ENCODE measurements at places on chromosomes 3 and 15.

DNA sequence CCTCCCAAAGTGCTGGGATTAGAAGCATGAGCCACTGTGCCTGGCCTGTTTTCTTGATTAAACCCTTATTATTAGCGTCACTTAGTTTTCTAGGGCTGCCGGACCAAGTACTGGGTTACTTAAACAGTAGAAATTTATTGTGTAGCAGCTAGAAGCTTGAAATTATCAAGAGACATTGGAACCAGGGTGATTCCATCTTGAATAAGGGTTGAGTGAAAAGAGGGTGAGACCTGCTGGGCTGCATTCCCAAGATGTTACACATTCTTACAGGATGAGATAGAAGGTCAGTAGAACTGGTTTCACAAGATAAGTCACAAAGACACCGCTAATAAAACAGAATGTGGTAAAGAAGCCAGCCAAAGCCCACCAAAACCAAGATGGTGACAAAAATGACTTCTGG lies 18.6 kb upstream of the FSTL1 start:
- DNase-seq, result no peak

GRCh38 chr3:56855856-56856512 lies 54.2 kb upstream of the ARHGEF3 start:
- DNase-seq, result no peak

- DNase-seq, result no peak
Observed at GRCh38 chr15:51770902-51771301, 19.5 kb downstream of the TMOD2 start.

GRCh38 chr15:80620931-80621330 lies 74.2 kb upstream of the ABHD17C start:
- no peak for DNase-seq

DNA sequence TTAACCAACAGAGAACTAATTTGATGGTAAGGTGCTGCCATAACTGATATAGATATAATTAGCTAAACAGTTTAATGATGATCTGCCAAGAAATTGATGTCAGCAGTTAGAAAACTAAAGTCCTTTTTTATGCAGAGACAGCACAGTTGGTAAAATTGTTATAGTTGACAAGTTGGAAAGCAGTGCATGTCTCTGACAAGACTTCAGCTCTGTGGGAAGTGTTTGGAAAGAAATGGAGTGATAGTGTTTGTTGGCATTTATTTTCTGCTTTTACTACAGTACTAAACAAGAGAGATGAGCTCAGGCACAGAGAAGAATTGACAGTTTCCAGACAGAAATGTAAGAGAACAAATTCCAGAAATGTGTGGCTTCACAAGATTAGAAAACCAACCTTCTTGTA lies 523.5 kb upstream of the BCHE start:
- DNase-seq, result no peak

- DNase-seq, result no peak
Observed at GRCh38 chr15:60255390-60255789, 142.4 kb downstream of the ANXA2 start.

GRCh38 chr3:141055536-141056445 lies 4.6 kb downstream of the SPSB4 start:
- DNase-seq, result no peak

DNA sequence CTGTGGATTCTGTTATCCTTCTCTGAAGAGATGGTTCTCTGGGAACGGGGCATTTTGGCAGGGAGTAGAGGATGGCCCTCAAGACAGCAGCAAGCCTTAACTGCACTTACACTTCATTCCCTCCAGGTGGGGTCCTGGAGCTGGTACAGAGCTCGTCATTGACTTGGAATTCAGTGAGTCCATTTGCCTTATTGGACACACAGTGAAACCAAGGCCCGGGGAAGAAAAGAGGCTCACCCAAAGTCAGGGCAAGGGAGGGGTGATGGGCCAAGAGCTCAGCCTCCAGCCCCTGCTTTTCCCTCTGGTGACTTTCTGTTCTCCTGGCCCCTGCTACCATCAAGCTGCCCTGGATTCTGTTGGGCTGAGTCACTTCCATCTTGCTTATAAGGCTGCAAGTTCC lies 125.6 kb downstream of the ETFA start:
- no peak for DNase-seq

GRCh38 chr3:20488151-20488550 lies 302.1 kb upstream of the SGO1 start:
- no peak for DNase-seq

DNA sequence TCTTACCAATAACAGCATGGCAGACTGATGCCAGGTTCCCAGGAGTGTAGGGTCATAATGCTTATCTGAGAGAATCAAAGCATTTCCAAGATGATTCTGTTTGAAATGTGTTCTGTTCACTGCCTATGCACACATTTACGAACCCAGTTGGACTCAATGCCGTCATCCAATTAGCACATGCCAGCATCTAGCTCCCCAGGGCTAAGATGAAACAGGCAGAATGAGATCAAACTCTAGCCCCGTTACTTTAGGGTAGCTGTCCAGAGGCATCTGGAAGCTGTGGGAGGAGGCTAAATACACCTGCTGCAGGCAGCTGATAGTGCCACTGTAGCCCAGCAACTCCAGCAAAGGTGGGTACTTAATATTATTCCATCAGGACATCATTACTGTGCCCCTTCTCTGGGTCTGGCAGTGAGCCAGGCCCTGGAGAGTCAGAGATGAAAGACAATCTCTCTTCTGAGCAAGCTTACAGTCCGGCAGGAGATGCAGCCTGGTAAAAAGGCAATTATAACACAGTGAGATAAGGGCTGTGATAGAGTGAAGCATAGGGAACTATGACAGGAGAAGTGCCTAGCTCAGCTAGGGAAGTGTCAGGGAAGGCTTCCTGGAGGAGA lies 156.4 kb upstream of the PPP2R3A start:
- no peak for DNase-seq

- no peak for DNase-seq
Observed at GRCh38 chr3:197082871-197083270, 53.3 kb upstream of the MELTF start.

DNA sequence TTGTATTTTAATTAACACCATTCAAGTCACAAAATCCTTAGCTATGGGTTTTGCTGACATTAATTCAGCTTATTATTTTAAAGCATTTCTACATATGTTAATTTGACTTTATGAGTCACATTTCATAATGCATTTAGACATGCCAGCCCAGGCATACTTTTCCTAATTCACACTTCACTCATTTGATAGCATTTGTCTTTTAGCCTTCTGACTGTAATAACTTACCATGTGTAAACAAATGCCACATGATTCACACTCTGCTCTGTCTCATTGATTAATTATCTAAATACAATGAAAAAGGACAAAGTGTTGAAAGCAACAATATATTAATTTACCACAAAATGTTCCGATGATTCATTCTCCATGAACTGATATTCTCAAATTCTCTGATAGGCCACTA lies 927.8 kb upstream of the EPHA6 start:
- DNase-seq, result no peak

- DNase-seq, result no peak
Observed at GRCh38 chr3:116981089-116981488, 271.5 kb downstream of the TUSC7 start.

DNA sequence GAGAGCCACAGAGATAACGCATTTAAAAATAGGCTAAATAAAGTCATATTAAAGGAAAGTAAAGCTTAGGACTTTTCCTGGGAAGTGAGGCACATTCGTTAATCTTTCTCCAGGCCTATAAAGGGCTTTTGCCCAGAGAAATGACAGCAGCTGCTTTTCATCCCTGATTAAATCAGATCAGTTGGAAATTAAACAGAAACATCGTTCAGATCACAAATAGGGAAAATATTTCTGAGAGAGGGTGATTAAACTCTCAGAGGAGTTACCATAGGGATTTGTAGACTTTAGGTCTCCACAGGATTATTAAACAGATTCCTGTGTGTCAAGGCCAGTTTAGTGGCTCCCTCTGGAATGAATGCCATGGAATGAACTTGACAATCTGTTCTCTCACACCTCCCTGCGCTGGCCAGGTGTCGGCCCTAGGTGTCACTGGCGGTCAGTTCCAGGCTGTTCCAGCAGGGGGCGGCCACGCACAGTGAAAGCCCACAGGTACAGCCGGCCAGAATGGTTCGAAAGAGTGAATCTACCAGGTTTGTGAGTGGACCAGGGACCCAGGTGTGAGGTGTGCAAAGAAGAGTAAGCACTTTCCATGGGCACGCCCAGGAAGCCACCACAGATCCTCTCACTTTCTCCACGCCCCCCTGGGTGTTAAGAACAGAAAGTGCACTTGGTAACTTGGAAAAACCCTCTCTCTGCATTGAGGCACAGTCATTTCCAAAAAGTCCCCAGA lies 253.0 kb upstream of the RASGRP1 start:
- peak; percentile 74 for DNase-seq

- no peak for DNase-seq
Observed at GRCh38 chr15:94119923-94120775, 111.2 kb upstream of the MCTP2 start.

DNA sequence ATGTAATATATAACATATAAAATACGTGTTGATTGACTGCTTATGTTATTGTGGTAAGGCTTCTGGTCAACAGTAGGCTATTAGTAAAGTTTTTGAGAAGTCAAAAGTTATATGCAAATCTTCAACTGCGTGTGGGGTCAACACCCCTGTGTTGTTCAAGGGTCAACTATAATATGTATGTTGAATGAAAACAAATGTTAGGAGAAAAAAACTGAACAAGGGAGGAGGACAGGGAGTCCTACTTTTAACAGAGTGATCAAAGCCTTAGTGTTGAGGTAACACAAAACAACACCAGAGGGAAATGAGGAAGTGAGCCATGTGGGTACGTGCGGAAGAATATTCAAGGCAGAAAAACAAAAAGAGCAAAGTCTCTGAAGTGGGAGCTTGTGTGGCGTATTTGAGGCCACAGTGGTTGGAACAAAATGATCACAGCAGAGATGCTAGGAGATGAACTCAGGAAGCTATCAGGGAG lies 62.5 kb downstream of the SFMBT1 start:
- DNase-seq, result peak; percentile 28

- no peak for DNase-seq
Observed at GRCh38 chr3:143822374-143822773, 25.9 kb downstream of the SLC9A9 start.

- no peak for DNase-seq
Observed at GRCh38 chr3:17456046-17456445, 286.4 kb downstream of the TBC1D5 start.

GRCh38 chr3:22684739-22685138 lies 518.4 kb upstream of the UBE2E2 start:
- no peak for DNase-seq

- no peak for DNase-seq
Observed at GRCh38 chr15:68997930-68998777, 16.3 kb upstream of the NOX5 start.

GRCh38 chr3:37214076-37214475 lies 39.7 kb upstream of the LRRFIP2 start:
- DNase-seq, result no peak

GRCh38 chr15:96564546-96564945 lies 234.0 kb downstream of the NR2F2 start:
- no peak for DNase-seq

DNA sequence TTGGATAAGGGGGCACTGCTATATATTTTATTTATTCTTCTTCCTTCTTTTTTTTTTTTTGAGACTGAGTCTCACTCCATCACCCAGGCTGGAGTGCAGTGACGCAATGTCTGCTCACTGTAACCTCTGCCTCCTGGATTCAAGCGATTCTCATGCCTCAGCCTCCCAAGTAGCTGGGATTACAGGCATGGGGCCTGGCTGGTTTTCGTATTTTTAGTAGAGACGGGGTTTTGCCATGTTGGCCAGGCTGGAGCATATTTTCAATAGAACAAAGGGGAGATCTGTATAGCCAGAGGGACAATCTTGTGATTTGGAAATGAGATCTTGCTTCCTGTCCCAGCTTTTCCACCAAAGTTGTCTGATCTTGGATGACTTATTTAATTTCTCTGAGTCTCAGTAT lies 133.1 kb upstream of the ABHD17C start:
- DNase-seq, result no peak

GRCh38 chr3:56962206-56962605 lies 98.3 kb upstream of the SPATA12 start:
- no peak for DNase-seq

GRCh38 chr3:195440379-195440778 lies 2.4 kb downstream of the ACAP2 start:
- DNase-seq, result no peak

GRCh38 chr15:101255615-101256241 lies 3.9 kb upstream of the CHSY1 start:
- no peak for DNase-seq
